ENCODE measurements at places on chromosomes 16 and 17.

GRCh38 chr16:5041600-5042133 lies 7.9 kb upstream of the NAGPA start:
- DNase-seq, result no peak

DNA sequence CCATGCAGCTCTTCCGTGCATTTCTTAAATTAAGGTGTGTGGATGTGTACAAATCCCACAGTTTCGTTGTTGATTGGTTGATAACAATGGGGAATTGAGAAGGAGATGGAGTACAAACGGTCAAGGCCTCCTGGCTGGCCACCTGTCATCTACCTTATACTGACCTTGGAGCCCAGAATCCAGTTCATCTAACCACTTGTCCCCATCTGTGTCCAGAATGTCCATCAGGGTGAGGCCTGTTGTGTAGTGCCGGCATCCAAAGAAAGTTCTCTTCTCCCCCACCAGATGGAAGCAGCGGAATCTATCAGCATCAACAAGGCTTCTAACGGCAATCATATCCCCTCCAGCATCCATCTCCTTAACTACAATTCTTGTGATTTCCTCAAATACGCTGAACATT lies 1.5 kb downstream of the GSDMB start:
- DNase-seq, result no peak

DNA sequence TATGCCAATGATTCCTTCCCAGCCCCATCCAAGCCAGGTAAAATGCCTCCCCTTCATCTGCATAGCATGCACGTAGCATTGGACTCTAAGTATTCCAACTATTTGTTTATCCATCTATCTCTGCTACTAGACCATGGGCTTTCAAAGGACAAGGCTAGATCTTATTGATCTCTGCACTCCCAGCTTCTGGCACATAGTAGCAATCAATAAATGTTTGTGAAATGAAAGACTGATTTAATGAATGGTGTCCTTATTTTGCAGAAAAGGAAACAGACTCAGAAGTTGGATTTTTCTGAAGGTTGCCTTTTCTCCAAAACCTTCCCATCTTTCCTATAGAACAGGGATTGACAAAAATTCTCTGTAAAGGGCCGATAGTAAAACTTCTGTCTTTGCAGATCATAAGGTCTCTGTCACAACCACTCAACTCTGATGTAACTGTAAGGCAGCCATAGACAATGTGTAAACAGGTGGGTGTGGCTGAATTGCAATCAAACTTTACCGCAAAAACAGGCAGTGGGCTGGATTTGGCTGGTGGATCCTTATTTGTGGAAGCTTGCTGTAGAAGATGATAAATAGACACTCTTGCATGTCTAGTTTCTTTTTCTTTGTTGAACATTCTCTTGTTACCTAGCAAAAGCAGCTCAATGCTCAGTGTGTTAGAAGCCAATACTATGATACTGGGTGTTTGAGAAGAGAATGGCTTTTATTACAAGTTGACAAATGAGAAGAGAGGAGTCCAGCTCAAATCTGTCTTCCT lies 7.6 kb upstream of the CMTR2 start:
- no peak for DNase-seq

GRCh38 chr17:56739376-56739775 lies 94.3 kb downstream of the C17orf67 start:
- no peak for DNase-seq
